ENCODE measurements at places on chromosomes 4 and X.
A peak's percentile ranks its signal among the peaks of the same experiment; 100 is the strongest.

GRCh38 chr4:80004319-80004718 is 68.7 kb downstream of the ANTXR2 start:
- no peak for DNase-seq

- no peak for DNase-seq
These were observed 62.7 kb upstream of the ARHGAP36 start for GRCh38 chrX:130995439-130995838.

- DNase-seq = no peak
These were observed 208.4 kb downstream of the ANTXR2 start for GRCh38 chr4:79864500-79865200.

DNA sequence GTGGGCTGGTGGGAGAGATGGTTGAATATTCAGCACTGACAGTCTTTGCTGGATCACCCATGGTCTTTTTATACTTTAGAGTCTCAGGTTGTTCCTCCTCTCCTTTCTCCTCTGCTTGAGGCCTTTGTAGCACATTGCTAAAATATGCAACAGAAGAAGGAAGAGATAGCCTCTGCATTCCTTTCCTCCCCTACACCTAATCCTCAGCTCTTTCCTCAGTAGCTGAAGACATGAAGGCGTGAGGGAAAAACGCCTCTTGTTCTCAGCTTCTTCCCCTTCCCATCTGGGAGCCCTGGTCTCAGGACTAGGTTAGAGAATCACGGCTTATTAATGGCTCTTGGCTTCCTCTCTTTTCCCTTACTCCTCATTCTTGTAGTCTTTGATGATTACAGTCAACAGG is 76.8 kb downstream of the RNF150 start:
- DNase-seq = no peak

GRCh38 chr4:119286377-119287002 is 35.4 kb downstream of the FABP2 start:
- DNase-seq = peak; percentile 13

DNA sequence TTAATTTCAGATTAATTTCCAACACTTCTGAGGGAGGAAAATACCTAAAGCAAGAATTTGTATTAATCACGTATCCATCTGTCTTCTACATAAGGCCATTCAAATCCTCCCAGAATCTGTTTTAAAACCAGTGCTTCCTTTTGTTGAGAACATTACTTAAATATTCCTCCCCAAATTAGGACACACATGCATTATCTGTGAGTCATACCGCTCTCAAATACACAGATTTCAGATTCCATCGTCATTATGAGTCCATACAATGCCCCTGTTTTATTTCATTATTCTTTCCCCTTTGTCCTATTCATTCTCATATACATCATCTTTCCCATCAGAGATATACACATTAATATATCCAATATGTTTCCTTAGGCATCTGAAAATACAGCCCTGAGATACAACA is 57.3 kb upstream of the PRSS12 start:
- DNase-seq = no peak

Measured in activated CD4-positive, alpha-beta T cell treated with anti-CD3 and anti-CD28 coated beads, Interleukin-2, amount 50 U/mL, for 1 hour (primary cell).